Stimulated activated CD8-positive, alpha-beta memory T cell treated with anti-CD3 and anti-CD28 coated beads, Interleukin-7, amount 100 ng/mL, for 48 hours (primary cell): ENCODE measurements at places on chromosomes 3 and 15.

DNA sequence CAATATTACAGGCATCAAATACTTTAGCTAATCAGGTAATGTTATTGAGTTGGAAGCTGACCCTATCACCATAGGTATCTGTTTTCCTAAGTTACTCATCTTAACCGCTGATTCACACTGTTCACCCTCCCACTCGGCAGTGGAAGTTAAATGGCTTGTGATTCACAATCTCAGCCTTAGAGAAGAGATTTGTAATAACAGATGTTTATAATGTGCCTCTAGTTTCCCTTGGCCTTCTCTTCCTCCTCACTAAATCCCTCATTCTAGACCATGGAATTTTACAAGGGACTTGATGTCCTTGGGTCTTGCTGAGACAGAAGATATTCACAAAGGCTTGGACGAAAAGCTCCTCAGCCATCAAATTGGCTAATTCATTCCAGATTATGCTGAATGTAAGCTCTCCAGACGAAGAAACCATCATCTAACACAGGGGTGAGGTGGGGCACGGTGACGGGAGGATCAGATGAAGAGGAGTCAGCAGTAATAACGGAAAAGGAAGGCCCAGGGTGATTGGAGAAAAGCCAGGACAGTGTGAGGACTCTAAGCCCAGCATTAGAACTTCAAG is 931.7 kb downstream of the MCTP2 start:
- DNase-seq: no peak

- DNase-seq: no peak
Measured at GRCh38 chr3:158642474-158643210, 1.7 kb upstream of the GFM1 start.

DNA sequence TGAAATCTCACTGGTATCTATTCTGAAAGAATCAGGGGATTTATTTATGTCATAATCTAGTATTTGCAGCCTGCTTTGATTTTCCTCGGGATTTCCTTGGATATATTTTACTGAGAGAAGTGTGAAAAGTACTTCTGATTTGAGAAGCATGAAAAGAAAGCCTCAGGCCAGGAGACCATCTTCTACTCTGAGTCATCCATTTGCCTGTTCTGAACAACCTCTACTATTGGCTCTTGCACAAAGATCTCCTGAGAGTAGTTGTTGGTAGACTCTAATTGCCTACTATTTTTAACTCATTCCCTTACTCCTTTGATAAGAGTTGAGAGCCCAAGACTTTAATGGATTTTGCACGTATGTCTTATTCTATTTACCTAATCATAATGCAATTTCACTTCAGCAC is 318.9 kb downstream of the BCHE start:
- no peak for DNase-seq

GRCh38 chr15:32646291-32646690 is 4.8 kb downstream of the SCG5 start:
- DNase-seq: no peak

GRCh38 chr15:52789601-52790168 is 451 bp downstream of the ONECUT1 start:
- no peak for DNase-seq

DNA sequence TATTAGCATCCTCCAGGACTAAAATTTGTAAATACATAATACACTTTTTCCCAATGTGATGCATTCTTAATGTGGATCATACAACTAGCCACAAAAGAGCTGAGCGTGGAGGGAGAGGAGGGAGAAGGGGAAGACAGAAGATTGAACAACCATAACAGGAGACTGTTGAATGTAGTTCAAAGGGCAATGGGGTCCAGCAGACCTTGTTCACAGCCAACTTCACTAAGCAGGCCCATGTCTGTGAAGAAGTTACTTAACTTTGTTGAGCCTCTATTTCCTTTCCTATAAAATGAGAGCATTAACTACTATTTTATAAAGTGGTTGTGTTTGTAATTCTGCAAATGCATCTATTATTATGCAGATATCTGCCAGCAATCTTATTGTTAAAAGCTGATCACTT is 13.3 kb downstream of the NCEH1 start:
- no peak for DNase-seq

- DNase-seq: no peak
Measured at GRCh38 chr3:15438983-15439382, 11.6 kb downstream of the EAF1 start.

DNA sequence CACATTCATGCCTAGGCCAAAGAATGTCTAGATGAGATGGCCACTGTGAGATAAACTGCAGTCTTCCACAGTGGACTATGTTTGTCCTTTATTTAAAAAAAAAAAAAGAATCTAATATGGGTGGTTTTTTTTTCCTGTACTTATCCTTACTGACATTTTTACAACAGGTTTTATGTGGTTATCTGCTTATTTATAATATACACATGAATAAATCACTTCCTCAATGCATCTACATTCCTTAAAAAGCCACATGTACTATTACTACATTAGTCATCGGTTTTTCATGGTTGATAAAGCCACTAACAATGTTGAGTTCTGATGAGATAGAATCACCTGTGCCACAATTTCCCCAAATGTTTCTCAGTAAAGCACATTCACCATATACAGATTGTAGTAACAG is 341.3 kb upstream of the THBS1 start:
- no peak for DNase-seq

GRCh38 chr3:161054860-161055604 is 50.1 kb downstream of the B3GALNT1 start:
- DNase-seq: no peak

DNA sequence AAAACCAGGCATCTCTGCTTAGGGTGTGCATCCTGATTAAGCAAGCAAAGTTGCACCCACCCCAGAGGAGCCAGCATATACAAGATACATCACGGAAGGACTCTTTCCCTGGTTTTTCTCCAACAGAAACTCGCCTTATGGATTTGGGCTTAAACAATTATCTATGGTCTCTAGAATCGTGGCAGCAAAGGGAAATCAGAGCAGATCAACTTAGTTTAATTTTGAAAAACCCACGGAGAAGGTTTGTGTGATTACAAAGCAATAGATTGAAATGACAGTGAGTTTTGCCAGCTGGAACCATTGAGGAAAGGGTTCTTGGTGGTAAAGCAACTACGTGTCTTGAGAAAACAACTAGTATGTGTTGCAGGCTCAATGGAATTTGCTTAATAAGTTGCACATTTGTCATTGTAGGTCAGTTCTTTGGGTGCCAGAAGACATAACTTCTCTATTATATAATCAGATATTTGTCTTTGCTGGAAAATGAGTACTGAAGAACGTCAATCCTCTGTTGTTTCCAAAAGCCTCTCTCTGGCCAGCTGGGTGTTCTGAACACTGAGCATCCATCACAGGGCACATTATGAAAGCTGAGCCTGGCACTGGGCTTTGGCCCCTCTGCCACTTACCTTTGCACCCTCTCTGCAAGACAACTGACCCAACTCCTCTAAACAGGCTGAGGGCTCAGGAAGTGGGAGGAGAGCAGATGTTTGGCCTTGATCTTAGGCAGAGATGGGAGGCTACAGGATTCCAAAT is 75.7 kb upstream of the FBN1 start:
- no peak for DNase-seq

DNA sequence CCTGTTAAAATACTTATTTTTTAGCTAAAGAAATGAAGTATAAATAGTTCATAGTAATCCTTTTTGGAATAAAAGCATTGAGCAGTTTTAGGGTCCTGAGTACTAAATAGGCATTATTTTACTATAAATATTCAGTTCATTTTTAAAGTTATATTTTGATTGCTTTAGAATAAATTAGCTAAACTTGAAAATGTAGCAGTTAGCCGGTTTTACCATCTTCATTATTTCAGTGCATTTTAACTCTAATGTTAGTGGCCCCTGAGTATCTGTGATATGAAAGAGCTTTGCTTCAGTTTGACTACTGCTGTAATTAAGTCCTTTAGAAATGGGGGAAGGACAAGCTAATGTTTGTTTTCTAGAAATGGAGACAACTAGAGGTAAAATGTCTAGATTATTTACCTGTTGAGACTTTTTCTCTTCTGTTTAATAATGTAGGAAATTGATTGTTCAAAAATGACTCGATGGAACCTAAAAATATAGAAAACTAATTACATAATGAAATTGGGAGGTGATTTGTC is 3.6 kb downstream of the SMC4 start:
- no peak for DNase-seq

GRCh38 chr3:122077293-122078234 is 22.4 kb downstream of the CD86 start:
- DNase-seq: no peak

DNA sequence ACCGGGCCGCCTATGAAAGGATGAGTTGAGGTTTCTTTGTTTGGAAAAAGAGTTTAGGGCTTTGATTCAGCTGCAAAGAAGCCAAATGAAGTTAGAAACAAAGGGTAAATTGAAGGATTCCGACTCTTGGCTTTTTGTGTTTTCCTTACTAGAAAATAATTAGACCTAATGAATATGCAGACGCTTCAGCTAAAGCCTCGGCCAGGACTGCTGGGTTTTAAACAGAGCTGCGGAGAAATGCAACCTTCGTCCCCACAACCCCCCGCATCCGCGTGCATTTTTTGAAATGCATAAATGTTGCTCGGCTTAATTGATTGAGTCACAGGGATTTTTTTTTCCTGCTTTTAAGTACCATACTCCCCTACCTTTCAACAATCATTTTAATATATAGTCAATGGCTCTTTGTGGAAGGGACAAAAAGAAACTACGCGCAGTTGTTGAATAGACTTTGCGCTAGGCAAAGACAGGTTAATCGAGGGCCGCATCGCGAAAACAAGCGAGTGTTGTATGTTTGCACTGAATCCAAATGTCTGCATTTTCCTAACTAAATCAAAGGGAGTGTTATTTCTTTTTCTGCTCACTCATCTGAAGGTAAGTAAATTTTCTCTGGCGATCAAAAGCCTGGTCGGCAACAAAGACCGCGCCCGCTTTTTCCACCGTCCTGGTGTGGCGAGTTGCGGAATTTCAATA is 1.3 kb upstream of the ZIC4 start:
- DNase-seq: no peak

- no peak for DNase-seq
Measured at GRCh38 chr3:2512881-2513280, 414.2 kb downstream of the CNTN4 start.

GRCh38 chr3:124115279-124115678 is 123.4 kb upstream of the ROPN1 start:
- no peak for DNase-seq

GRCh38 chr15:68333775-68334470 is 56.4 kb downstream of the FEM1B start:
- DNase-seq: no peak

- DNase-seq: no peak
Measured at GRCh38 chr3:7487763-7488162, 626.8 kb downstream of the GRM7 start.

DNA sequence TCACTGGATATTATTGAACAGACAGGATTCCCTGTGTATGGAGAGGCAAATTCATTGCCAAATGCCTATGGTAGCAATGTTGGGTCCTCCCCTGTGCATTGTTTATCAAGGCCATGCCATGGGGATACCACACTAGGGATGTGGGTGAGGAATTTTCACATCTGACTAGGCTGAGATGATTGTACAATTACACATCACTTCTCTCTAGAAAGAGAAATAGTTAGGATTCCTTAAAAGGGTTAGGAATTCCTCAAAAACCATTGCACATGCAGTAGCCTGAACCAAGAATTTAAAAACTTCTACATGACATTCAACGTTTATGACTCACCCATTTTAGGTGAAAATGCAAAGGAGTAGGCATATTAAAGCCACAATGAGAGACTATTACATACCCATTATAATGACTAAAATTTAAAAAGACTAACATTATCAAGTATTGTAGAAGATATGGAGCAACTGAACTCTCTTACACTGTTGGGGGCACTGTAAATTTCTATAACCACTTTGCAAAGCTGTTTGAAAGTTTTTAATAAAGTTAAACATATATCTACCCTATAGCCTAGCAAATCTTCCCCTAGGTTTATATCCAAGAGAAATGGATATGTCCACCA is 175.9 kb downstream of the THRB start:
- no peak for DNase-seq

DNA sequence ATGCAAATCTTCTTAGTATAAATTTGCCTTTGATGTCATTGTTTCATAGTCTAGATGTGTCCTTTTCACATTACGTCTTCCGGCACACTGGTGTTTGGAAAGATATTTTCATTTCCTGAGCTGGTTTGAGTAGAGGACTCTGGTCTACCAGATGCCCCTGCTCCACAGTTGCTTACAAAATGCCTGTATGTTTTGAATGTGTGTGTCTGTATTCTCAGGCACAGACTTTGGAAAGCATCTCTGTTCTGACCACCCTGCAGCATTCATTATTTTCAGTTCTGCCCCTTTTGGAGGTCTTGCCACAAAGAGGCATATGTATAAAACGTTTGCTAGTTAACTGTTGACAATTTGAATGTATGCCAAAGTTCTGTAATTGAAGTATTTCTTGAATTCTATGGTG is 236.0 kb upstream of the GOLIM4 start:
- DNase-seq: no peak

DNA sequence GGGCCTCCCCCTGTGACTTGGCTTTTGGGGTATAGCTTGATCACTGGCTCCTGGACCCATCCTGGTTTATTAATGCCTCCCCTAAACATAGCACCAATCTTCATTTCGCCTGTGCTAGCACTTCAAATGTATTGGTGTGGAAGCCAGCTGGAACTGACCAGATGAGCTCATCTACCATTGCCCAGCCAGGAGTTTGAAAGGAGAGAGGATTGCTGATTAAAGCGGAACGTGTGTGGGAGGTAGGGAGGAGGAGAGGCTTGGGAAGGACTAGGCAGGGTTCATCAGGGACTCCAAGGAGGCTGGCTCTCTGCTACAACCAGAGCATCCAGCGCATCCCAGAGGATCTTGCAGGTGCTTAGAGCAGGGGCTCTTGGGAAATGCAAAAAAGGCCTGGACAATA is 34.4 kb upstream of the TLE3 start:
- DNase-seq: no peak

DNA sequence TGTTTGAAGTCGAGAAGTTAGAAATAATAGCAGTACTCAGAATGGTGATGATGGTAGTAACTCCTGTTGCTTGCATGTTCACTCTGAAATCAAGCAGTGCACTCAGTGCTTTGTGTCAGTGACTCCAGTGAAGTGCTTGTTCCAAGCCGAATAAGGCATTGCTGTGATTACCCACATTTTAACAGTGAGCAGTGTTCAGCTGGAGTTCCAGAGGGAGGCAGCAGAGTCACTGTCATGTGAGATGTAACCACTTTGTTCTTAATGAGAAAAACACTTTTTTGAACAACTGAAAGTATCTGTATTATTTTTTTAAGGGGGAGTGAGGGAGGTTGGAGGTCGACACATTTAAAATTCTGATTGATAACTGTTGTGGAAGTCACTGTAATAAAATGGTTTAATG is 3.7 kb downstream of the MDFIC2 start:
- no peak for DNase-seq

DNA sequence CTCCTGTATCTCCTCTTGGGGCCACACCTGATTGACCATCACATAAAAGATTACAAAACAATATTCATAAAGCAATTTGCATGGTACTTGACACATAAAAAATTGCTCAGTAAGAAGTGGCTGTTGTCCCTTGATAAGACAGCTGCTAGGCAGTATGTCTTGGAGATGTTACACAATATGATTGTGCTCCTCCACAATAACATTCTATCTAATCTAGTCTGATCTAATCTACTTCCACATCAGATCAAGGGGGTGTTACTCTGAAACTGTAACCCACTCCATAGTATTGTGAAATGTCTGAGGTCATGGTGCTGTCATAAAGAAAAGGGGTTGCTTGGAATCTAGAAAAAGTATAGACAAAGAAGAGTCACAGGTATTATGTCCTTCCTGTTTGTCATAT is 23.4 kb upstream of the AQP9 start:
- DNase-seq: no peak
